ENCODE measurements at places on chromosomes 11 and 22. TPM values are rescaled to one million over a fixed set of nuclear protein-coding genes. Genes with fewer than 3 reads are reported as not detected.

GRCh38 chr22:35024364-35024692 is 41.6 kb upstream of the ISX start:
- no peaks in the 10 kb centered on the region for H3K4me1 ChIP-seq
- H3K27me3 ChIP-seq, result no peaks in the 10 kb centered on the region
- H3K36me3 ChIP-seq, result no peaks in the 10 kb centered on the region
- no peak overlapping the region for H3K27ac ChIP-seq
- no peak overlapping the region for H3K4me3 ChIP-seq

GRCh38 chr11:15629690-15630321 is 515.1 kb downstream of the INSC start:
- H3K27me3 ChIP-seq, result no peaks in the 10 kb centered on the region
- no peak overlapping the region for H3K4me3 ChIP-seq
- no peaks in the 10 kb centered on the region for H3K36me3 ChIP-seq
- H3K27ac ChIP-seq, result no peak overlapping the region

DNA sequence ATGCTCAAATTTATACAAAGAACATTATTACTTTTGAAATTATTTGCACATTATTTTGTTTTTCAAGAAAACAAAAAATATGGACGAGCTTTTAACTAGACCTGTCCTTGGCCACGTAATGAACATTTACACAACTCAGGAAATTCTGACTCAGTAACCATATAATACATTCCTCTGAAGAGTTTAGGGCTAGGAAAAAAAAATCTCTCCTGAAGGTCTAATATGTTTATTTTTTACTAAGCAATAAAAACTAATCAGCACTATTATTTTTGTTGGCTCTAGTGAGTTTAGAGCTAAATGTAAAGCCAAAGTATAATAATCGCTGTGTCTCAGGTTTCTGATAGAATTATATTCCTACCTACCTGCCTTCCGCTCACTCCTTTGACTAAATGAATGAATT is 187.5 kb downstream of the SWAP70 start:
- H3K36me3 ChIP-seq, result no peaks in the 10 kb centered on the region
- peak; percentile 82 for DNase-seq
- peaks cover 14% of the 10 kb centered on the region for H3K4me1 ChIP-seq
- no peak overlapping the region for H3K4me3 ChIP-seq

DNA sequence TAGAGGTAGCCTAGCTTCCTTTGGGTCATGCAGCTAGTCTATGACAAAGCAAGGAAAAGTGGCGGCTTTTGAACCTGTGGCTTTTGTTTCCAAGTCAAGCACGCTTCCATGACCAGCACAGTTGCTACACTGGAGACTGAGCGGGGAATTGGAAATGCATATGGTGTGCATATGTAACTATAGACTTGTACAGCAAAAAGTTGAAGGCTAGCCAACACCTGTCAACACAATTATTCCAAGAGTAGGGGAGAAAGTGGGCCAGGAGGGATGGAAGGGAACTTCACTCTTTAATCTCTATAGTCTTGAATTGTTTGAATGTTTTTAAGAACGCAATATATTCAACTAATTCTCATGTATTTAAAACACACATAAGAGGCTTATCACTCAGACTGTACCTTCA is 218.5 kb upstream of the CADM1 start:
- no peak overlapping the region for H3K4me3 ChIP-seq
- H3K4me1 ChIP-seq, result no peaks in the 10 kb centered on the region
- no peak overlapping the region for H3K27ac ChIP-seq
- H3K36me3 ChIP-seq, result no peaks in the 10 kb centered on the region
- peaks cover 8% of the 10 kb centered on the region for H3K27me3 ChIP-seq

GRCh38 chr11:13055200-13055599 is 46.1 kb downstream of the RASSF10 start:
- no peak for DNase-seq
- H3K4me1 ChIP-seq, result no peaks in the 10 kb centered on the region
- no peak overlapping the region for H3K27ac ChIP-seq

Gene ARHGAP20
- total RNA-seq, result 0.30 TPM

GRCh38 chr11:130738611-130739010 is 177.7 kb downstream of the SNX19 start:
- H3K4me1 ChIP-seq, result peaks cover 12% of the 10 kb centered on the region
- H3K27me3 ChIP-seq, result no peaks in the 10 kb centered on the region
- no peaks in the 10 kb centered on the region for H3K36me3 ChIP-seq

- H3K27me3 ChIP-seq, result no peaks in the 10 kb centered on the region
- H3K36me3 ChIP-seq, result no peaks in the 10 kb centered on the region
- no peaks in the 10 kb centered on the region for H3K4me1 ChIP-seq
- no peak overlapping the region for H3K27ac ChIP-seq
- H3K4me3 ChIP-seq, result no peak overlapping the region
Observed at GRCh38 chr11:32312206-32312817, 123.0 kb downstream of the WT1 start.

DNA sequence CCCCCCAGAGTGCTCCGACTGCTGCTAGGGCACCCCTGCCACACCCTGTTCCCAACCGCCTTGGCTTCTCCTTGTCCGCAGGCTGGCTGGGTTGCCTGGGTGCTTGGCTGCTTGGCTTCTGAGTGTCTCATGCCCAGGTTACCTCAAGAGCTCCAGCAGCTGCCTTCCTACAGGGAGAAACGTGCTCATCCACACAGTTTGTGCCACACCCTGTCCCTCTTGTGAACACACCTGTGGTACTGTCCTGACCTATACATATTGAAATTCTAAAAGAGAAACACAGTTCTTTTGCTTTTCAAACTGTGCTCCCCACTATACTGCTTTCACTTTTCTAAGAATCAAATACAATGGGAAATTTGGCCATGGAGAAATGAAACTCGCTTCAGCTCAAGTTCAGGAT is 191.4 kb downstream of the DBX1 start:
- H3K27me3 ChIP-seq, result no peaks in the 10 kb centered on the region
- no peak for DNase-seq
- H3K36me3 ChIP-seq, result no peaks in the 10 kb centered on the region
- no peak overlapping the region for H3K27ac ChIP-seq

Gene CALCA
- total RNA-seq, result not detected

Gene MRGPRX4
- not detected for total RNA-seq

DNA sequence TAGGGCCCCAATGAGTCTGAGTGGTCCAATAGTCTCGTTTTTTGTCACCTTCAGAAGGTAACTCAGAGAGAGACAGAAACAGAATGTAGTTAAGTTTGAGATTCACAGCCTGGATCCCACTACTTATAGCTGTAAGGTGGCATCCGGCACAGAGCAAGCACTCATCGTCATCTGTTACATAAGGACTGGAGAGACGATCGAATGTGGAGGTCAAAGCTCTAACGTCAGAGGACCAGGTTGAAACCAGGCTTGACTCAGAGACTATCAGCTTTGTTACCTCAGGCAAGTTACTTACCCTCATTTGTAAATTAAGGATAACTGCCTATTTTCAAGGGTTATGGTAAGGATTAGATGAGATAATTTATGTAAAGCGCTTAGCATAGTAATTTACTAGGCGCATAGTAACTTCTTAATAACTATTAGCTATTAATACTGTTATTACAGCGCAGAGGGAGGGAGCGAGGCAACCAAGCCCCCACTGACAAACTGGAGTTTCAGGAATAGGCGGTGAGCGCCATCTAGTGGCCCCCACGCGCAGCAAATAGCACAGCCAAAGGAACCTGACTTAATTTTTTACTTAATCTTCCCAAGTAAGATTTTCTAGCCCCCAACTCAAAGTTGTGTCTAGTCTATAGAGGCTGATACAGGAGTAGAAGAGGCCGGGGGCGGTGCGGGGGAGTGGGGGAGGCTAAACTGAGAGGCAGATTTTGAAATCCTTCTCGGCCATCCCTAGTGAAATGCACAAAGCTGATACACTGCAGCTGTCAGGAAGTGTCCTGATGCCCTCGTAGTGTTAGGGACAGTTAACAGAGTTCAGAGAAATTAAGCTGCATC is 29.0 kb upstream of the API5 start:
- DNase-seq, result peak; percentile 62
- H3K27me3 ChIP-seq, result no peaks in the 10 kb centered on the region
- no peaks in the 10 kb centered on the region for H3K4me1 ChIP-seq
- H3K4me3 ChIP-seq, result no peak overlapping the region
- no peaks in the 10 kb centered on the region for H3K36me3 ChIP-seq
- no peak overlapping the region for H3K27ac ChIP-seq

GRCh38 chr11:9717719-9718118 is 53.8 kb downstream of the SWAP70 start:
- no peaks in the 10 kb centered on the region for H3K36me3 ChIP-seq
- H3K27me3 ChIP-seq, result no peaks in the 10 kb centered on the region
- H3K4me1 ChIP-seq, result no peaks in the 10 kb centered on the region
- DNase-seq, result no peak

Gene MMP8
- total RNA-seq, result not detected

DNA sequence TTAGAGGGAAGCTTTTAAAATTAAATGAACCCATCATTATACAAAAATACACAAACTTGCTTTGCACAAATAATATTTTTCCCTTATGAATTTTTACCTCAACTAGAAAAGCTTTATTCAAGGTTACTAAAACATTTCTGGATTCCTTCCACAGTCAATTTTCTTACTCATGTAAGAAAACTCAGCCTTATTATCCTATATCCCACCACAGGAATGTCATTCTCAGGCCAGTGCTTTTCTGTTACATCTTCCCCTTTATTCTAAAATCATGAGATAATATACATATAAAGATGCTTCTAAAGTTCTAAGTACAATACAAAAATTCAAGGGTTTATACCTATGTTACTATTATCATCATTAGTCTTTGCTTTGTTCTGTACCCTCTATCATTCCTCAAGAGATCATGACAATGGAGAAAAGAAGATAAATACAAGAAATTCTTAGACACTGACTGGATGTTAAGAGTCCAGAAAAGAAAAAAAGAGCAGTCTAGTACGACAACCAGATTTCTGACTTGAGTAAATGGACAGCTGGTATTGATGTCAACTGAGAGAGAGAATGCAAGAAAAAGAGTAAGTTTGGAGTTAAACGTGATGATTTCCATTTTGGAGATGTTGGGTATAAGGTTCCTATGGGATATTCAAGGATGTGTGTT is 60.3 kb downstream of the MTMR2 start:
- peaks cover 2% of the 10 kb centered on the region for H3K36me3 ChIP-seq
- no peak overlapping the region for H3K27ac ChIP-seq
- H3K27me3 ChIP-seq, result no peaks in the 10 kb centered on the region
- no peak overlapping the region for H3K4me3 ChIP-seq
- peak; percentile 82 for DNase-seq
- H3K4me1 ChIP-seq, result peaks cover 4% of the 10 kb centered on the region

All from cardiac muscle cell (in vitro differentiated cells and primary cell).